ENCODE measurements at places on chromosomes 3 and 15.

- peak; percentile 74 for DNase-seq
Measured at GRCh38 chr3:147409143-147410115, at the start of gene ZIC1. TSS of gene ZIC1 (plus strand) at chr3:147409365. CDS start at chr3:147410113, 748 bp downstream.

DNA sequence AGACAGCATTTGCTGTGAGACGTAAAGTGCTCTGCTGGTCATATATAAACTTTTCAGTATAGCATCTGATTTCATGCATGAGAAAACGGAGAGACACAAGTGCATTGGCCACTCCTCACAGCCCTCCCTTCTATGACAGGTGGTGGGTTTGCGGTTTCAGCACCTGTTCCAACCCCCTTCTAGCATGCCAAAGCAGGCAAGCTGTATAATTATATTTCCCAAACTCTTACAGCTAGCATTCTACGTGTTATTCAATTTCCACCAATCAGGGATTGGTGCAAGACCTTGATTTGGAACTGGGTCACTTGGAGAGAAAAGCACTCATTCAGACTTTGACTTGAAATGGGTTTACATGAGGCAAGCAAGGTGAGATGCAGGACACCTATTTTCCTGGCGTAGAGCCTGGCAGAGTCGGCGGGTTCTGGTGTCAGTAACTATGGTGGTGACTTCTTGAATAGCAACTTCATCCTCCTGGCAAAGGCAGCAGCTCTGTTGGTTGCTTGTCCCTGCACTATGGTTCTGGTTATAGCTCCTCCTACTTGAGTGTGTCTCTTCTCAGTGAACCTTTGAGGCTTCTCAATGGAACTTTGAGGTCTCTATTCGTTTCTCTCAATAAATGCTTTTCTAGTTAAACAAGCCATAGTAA, 356.5 kb downstream of the TBL1XR1 start:
- DNase-seq: no peak

DNA sequence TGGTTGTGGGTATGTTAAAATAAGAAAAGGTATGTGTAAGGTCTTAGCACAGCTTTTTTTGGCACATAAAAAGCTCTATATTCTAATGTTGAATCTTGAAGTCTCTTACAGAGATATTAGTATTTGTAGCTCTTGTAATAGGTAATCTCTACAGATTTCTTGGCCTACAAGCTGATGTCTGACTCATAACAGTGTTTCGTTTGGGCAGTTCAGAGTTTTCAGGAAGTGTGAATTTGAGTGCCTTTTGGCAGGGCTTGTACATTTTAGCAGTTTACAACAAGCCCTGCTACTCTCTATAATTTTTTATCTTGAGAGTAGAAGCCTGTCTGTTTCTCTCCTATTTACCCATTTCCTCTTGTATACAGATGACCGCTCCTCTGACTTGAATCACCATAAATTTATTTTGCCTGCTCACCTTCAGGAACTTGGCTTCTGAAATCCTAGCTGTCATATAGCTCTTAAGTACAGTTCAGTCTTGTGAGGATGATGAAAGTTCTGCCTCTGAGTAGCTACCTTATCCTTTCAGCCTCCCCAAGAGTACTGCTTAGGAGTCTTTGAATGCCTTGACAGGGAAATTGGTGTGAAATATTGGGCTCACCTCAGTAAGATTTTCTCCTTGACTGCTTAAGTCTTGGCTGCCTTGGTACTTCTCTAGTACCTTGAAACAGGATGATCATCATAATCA, 419.9 kb upstream of the RARB start:
- no peak for DNase-seq

DNA sequence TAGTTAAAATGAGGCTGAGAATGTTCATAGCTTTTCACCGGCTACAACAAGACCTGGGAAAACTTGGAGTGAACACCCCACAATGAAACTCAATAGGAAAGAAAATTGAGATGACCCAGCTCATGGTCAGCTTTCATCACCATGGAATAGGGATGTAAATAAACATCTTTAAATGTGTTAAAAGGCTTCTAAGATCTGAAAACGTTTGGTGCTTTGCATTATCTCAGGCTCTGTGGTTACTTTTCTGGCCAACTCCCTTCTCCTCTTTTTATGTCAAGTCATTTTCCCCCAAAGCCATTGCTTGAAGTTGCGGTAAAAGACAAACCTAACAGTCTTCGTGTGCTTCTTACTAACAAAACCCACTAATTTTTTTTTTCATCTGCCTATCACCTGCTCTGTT, 195.8 kb downstream of the MECOM start:
- DNase-seq: no peak

GRCh38 chr3:149120051-149120972, 9.1 kb upstream of the HPS3 start:
- DNase-seq: peak; percentile 14

GRCh38 chr3:190575437-190576185, 61.7 kb downstream of the IL1RAP start:
- no peak for DNase-seq

DNA sequence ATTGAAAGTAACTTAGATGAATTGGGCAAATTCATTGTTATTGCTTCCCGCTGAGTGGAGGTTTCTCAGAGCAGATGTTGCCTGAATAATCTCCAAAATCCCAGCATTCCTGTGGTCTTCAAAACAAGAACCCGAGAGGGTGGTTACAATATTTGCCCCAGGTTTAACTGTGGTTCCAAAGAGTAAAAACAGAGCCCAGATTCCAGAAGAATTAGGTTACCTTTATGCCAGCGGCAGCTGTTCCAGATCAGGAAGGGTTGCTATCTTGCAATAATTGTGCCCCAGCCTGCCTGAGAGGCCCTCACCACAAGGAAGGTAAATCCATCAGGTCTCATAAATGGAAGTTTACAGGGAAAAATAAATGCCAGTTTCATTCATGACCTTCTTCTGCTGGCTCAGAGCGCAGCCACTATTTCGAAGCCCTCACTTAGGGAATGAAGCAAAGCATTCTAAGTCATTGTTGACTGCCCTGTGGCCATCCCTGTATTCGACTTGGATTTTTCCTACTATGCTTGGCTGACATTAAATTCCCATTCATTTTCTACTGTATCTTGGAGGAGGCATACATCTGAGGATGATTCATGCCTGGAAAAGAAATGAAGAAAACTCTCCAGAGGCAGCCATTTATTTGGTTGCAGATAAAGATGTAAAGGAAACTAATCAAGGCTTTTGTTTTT, 54.6 kb downstream of the SSUH2 start:
- no peak for DNase-seq

GRCh38 chr3:156341831-156342416, 213.0 kb downstream of the SSR3 start:
- DNase-seq: no peak

DNA sequence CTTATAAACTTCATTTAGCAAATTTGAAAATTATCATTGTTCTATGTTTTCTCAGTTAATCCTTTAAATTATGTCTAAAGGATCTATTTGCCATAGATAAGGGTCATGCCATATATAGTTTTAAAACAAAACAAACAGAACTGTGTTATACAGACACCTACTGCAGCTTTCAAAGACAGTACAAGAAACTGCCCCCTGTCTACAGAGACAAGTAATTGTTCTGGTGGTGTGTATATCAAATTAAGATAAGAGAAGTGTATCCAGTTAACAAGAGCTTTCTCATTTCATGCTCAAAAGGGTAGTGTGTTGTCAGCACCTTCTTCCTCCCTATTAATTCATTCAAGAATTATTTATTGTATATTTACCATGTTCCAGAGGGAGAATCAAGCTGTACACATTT, 201.2 kb downstream of the FMN1 start:
- DNase-seq: no peak

- DNase-seq: no peak
Measured at GRCh38 chr3:10980312-10980711, 12.2 kb upstream of the SLC6A1 start.

DNA sequence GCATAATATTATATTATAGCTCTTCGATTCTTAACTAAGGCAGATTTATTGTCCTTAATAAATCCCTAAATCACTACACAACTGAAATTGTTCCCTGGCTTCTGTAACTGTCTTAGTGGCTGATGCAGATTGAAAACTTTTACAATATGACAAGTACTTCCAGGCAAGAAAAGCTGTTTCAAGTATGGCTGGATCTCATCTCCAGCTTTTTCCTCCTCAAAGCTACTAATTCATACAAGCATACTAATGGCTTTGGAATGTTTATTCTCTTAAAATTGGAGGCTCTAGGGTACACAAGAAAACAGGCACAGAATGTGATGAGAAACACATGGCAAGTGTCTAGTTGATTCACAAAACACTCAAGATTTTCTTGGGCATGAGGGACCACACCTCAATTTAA, 351.5 kb upstream of the ICE2 start:
- no peak for DNase-seq

DNA sequence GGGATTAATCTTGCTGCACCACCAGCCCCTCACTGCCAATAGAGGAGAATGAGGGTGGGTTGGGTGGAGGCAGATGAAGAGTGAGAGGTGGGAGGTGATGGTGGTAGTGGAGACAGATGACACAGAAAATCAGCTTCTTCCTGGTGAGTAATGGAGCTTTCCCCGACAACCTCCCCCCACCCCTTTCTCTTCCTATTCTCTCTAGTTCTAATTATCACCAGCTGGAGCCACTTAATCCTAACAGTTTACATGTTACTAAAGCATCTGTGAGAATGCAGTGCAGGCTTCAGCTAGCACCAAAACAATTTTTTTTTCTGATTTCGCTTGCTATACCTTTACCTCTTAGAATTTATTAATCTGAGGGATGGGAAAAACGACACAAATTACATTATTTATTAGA, 116.1 kb upstream of the DNAJC19 start:
- DNase-seq: no peak

- DNase-seq: no peak
Measured at GRCh38 chr15:94346282-94346681, 114.9 kb downstream of the MCTP2 start.

DNA sequence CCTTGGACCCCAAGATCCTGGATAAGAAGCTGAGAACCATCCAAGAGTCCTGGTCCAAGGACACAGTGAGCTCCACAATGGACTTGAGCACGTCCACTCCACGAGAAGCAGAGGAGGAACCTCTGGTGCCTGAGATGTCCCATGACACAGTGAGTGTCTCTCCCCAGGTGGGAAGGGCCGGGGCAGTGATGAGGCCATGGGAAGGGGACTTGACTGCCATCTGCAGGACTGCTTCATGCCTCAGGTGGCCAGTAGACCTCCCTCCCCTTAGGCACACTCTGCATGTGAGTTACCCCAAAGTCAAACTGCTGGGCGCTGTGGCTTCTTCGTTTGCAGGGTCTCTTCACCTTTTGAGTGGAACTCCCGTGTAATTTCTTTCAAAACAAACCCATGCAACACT, 59.7 kb downstream of the CCDC33 start:
- DNase-seq: no peak

DNA sequence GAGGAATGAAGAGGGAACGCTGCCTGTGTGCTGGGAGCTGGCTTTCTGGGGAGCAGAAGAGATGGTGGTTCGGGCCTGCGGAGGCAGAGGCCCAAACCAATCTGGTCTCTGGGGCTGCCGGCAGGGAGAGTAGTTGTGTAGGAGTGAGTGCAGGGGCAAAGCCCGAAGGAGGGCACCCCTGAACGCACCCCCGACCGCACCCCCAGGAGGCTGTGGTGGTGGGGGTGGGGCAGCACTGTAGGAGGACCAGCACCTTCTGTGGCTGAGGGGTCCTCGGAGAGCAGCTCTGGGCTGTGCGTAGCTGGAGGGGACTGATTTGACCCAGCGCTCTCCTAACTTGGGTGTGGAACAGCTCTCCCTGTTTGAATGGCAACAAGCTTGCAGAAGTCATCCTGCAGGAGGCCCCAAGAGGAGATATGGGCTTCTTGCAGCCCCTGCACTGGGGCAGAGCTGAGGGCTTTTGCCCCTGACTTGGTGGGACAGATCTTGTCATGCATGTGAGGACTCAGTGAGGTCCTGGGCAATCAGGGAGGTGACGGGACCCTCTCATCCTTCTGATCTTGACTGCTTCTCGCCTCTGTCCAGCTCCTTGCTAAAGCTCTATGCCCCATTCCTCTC, 26.1 kb downstream of the C15orf39 start:
- DNase-seq: no peak

- no peak for DNase-seq
Measured at GRCh38 chr3:186464424-186465093, 79.6 kb downstream of the CRYGS start.

DNA sequence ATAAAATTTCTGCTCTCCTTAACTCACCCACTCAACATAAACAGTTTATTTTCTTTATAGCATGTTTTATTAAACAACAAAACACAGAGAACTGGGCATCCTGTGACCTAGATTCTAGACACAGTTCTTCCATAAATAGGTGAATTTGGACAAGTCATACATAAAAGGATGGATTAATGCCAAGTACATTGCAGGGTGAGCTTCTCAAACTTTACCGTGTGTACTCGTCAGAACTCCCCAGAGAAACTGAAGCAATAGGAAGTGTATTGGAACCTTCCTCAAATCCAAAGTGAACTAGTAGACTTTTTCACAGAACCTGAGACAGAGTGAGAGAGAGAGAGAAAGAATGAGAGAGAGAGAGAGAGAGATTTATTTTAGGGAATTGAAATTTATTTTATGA, 139.7 kb downstream of the CD47 start:
- DNase-seq: no peak

DNA sequence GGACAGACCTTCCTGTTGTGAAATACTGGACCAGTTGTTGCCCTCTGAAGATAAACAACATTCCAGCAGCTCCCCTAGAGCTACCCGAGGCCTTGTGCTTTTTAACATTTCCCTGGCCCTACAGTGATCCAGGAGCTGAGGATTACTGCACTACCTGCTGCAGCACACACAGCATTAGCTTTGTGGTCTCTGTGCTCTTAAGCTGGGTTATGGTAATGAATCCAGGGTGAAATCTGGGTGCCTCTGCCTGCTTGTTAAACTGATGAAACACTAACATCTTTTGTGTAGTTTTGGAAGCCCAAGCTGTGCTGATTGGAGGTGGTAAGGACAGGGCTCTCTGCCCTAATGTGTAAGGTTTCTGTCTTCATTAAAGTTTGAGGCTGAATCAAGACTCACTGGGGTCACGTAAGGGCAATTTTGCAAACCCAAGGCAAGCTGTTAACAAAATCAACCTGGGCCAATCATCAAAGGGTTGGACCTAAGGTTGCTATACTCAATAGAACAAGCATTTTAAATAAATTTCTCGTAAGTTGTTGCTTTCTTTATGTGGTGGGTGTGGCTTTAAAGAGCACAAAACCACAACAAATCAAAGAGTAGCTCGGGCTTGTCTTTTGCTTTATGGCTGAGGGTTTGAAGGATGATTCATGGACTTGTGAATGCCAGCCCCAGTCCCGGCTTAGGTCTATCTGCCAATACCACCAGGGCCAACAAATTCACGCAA, 183.9 kb downstream of the TPRG1 start:
- no peak for DNase-seq

DNA sequence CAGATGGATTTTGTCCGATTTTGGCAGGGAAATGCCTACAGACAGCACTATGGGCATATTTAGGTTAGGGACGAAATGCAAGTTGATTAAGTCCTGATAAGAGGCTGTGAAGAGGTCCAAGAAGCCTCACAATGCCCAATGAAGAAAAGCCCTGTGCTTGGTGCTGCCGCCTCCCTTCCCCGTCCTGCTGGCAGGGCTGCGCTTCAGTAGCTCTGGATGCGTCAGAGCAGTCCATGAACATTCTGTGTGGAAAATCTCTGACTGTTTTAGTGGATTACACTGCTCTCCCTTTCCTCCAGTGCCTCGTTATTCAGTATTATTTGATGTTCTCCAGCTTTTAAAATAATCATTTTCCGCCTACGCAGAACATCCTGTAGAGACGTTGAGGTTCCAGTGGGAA, 39.6 kb downstream of the MLH1 start:
- no peak for DNase-seq
